ENCODE measurements at places on chromosomes 3 and 15.

- peak; percentile 38 for DNase-seq
- peak overlapping the region; percentile 15 for H3K4me3 ChIP-seq
- no peaks in the 10 kb centered on the region for H3K36me3 ChIP-seq
- no peaks in the 10 kb centered on the region for H3K27me3 ChIP-seq
- peak overlapping the region; percentile 93 for H3K27ac ChIP-seq
These were observed 95.8 kb upstream of the CTDSPL start for GRCh38 chr3:37765591-37766488.

GRCh38 chr3:150607267-150608065, 4.3 kb downstream of the SELENOT start:
- peaks cover 17% of the 10 kb centered on the region for H3K36me3 ChIP-seq
- peaks cover 93% of the 10 kb centered on the region for H3K4me1 ChIP-seq
- no peaks in the 10 kb centered on the region for H3K27me3 ChIP-seq
- H3K4me3 ChIP-seq, result no peak overlapping the region
- H3K27ac ChIP-seq, result no peak overlapping the region
- no peak for DNase-seq

GRCh38 chr3:71402280-71402679, 181.2 kb downstream of the FOXP1 start:
- H3K36me3 ChIP-seq, result no peaks in the 10 kb centered on the region
- DNase-seq, result no peak
- H3K27me3 ChIP-seq, result no peaks in the 10 kb centered on the region

DNA sequence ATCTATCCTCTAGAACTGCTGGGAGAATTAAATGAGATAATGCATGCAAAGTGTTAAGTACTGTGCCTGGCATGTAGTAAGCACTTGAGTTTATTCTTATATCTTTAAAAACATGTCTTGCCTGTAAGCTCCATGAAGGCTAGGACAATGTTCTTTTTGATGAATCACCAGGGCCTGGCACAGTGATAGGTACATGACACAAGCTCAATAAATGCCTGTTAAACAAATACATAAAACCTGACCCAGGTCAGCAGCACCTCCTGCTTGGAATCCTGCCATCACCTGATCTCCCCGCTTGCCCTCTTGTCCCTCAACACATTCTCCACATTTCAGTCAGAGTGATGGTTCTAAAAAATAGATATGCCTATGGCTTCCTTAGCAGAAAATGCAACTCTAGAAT, 186.8 kb downstream of the CHST2 start:
- no peaks in the 10 kb centered on the region for H3K36me3 ChIP-seq
- H3K27me3 ChIP-seq, result no peaks in the 10 kb centered on the region
- H3K4me1 ChIP-seq, result peaks cover 52% of the 10 kb centered on the region
- DNase-seq, result no peak
- no peak overlapping the region for H3K27ac ChIP-seq
